ENCODE measurements at places on chromosomes 12 and 14.

DNA sequence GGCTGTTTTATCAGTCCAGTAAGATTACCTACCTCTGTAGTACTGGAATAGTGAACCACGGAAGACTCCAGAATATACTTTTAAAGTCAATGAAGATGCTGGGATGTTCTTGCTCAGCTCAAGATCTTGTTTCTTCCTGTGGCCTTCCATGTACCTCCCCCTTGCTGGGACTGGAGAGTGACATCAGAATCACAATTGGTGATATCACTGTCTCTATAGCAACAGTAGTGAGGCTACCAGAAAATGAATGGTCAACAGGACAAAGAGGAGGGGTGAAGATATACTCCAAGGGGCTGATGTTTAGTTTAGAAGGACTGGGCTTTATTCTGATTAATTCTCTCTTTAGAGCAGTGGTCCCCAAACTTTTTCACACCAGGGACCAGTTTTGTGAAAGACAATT is 3.8 kb downstream of the AKAP3 start:
- no peak for DNase-seq

GRCh38 chr12:12693111-12693671 is 2.8 kb downstream of the GPR19 start:
- peak; percentile 17 for DNase-seq

DNA sequence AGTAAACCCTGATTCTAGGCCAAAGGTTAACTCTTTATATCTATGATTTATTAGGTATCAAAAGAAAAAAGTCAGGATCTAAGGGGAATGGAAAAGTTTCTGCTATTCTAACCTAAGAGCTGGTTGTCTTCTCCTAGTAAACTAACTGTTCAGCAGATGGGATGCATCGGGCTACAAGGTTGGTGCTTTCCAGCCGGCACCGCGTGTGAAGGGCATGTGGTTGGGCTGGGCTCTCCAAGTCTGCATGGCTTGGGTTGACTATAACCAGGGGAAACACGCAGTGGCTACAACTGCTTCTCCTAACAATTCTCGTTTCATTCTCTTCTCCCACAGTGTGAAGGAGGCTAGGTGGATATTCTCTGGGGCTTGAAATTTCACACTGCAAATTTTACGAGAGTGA is 354.5 kb downstream of the APAF1 start:
- no peak for DNase-seq

- no peak for DNase-seq
Measured at GRCh38 chr14:44530475-44530874, 23.4 kb upstream of the FSCB start.

DNA sequence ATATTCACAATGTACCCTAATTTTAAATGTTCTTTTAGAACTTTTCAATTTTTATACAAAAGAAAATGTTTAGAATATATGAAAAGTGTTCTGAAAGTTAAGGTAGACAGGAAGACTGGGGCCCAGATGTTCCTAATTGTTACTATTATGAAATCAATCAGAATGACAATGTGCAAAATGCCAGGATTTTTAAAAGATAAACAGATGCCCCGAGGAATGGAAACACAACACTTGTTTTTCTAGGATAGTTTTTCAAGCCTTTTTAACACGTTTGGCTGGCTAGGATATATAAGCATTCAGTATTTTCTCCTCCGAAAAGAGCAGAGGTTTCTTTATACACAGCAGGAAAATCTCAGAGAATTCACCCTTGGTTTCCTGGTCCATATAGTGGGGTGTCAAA is 106.8 kb downstream of the ESR2 start:
- no peak for DNase-seq

- no peak for DNase-seq
Measured at GRCh38 chr12:115199831-115200230, 515.9 kb upstream of the TBX3 start.

DNA sequence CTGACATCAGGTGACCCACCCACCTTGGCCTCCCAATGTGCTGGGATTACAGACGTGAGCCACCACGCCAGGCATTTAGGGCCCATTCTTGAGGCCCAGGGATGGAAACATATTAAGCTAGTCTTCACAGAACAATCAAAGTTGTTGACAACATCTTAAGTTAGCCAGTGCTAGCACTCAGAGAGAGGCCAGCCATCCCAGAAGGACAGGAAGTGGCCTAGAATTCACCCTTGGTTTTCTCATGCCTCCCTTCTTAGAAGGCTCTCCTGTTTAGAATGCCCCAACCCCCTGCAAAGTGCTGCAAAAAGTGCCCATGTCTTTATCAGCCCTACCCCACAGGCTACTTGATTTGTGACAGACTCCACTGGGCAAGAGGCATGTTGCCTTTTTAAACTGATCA is 12.1 kb upstream of the OR6J1 start:
- DNase-seq, result no peak

All from hematopoietic multipotent progenitor cell treated with erythropoietin and hydrocortisone succinate and interleukin-3 and kit ligand, for 4 days (in vitro differentiated cells).